CD8-positive, alpha-beta memory T cell (primary cell): ENCODE measurements at places on chromosomes 4 and X.

DNA sequence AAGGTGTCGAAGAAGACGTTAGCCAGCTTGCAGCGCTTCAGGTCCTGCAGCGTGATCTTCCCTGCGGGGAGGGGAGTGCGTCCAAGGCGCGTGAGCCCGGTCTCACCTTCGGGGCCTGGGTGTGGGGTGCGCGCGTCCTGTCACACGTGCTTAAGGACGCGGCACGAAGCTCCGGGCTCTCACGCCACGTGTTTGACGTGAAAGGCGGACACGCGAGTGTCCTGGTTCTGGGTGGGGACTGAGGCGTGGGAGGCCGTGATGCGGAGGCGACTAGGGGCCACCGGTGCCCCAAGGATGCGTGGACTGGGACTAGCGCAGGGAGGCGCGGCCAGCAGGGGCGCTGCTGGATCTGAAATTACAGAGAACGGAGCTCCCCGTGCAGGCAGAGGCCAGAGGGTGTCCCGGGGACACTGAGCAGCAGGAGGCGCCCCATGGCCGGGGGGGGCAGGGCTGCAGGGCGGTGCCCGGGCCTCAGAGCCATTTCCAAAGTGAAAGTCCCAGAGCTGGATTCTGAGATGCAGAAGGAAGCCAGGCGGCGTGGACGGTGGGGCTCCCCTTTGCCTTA, 20.3 kb upstream of the GTPBP6 start:
- DNase-seq, result no peak

DNA sequence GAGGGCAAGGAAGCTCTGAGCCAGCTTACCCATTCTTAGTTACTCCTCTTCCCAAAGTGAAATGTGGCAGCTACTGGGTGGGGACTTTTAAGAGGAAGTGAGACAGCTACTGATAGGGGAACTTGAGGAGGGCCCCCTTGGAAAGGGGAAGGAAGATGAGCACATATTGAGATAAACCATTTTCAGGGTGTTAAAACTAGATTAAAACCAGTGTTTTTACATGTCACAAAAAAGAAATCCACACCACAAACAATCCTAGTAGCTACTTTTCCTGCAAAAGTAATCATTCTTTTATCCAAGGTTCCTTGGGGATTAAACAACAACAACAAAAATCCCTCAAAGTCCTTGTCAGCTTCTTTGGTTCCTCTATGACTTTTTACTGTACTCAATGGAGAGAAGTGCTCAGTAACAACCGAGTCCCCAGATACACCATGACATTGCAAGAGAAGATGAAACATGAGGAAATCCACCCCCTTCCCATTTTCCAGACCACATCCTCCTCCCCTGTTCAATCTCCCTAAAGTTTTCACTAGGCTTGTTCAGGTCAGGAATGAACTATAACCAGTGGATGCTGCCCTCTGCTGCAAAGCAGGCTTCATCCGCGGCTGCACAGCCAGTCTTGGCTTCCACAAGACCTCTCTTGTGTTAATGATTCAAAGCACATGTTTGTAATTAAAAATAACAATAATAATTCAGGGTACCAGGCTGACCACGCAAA, 113.5 kb upstream of the TMEM164 start:
- DNase-seq, result no peak

- DNase-seq, result peak; percentile 79
Measured at GRCh38 chrX:1521459-1521956, 15.5 kb downstream of the P2RY8 start.

DNA sequence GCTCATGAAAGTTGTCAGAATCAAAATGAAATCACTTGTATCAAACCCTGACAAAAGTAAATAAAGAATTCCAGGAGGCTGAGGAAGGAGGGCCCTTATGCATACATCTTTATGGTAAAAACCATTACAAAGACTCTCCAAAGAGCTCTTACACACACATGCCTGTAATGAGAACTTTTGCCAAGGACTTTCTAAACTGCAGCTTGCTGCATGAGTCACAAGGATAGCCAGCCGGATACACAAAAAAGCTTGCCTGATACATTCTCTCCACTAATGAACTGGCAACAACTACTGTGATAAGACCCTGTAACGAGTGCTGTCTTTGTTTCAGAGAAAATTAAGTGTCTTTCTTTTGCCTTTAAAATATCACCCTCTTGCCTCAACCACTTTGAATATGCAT, 618.1 kb downstream of the PPP4R3C start:
- DNase-seq, result no peak

DNA sequence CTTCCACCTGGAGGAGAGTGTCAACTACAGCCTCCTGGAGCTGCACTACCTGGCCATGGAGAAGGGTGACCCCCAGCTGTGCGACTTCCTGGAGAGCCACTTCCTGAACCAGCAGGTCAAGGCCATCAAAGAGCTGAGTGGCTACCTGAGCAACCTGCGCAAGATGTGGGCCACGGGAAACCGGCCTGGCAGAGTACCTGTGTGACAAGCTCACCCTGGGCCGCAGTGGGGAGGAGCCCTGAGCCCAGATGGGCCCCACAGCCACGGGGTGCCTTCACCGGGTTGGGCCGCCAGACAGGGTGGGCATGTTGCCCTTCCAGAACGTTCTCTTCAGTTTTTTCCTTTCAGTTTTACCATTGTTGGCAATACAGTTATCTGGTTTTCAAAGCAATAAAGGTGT, 15.2 kb upstream of the FAM47A start:
- DNase-seq, result no peak
